Activated CD4-positive, alpha-beta T cell treated with anti-CD3 and anti-CD28 coated beads, Interleukin-2, amount 50 U/mL, for 48 hours (primary cell): ENCODE measurements at places on chromosomes 7 and 10.
A peak's percentile ranks its signal among the peaks of the same experiment; 100 is the strongest.

- no peak for DNase-seq
These were observed 62.8 kb downstream of the PODXL start for GRCh38 chr7:131493581-131493980.

DNA sequence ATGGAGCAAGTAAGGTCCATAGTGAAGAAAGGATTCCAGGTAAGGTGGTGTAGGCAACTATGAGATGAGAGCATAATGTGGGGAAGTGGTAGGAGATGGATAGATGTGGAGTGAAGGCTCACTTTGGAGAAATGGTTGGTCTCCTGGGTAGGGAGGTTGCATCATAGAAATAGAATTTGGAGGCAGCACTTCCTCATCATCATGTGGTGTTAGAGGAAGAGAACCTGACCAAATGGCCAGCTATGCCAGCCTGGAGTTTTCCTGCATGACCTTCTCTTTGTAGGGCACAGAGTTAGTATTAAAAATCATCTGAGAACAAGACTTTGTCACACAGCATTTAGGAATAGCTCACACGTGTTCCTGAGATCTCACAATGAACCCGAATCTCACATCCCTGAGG lies 126.7 kb upstream of the CXCL12 start:
- DNase-seq = no peak

GRCh38 chr10:24553051-24553612 lies 170.6 kb downstream of the ARHGAP21 start:
- no peak for DNase-seq

DNA sequence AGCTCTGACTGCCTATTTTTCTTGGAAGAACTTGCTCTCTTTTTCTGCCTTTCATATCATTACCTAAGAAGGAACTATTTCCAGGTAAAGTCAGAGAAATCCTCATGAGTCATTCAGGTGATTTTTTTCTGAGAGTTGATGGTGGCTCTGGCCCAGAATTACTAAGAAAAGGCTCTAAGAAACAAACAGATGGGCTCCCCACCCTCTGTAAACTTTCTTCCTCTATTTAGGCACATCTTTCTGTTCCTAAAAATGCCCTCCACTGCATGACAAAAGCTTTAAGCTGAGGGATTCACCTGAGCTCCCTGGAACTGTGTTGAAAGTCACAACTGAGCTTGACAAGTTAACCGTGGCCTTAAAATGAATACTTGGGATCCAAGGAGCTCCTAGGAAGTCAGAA lies 1.6 kb downstream of the OLAH start:
- DNase-seq = no peak

- no peak for DNase-seq
These were observed 141.4 kb downstream of the ARHGAP22 start for GRCh38 chr10:48463318-48464003.

DNA sequence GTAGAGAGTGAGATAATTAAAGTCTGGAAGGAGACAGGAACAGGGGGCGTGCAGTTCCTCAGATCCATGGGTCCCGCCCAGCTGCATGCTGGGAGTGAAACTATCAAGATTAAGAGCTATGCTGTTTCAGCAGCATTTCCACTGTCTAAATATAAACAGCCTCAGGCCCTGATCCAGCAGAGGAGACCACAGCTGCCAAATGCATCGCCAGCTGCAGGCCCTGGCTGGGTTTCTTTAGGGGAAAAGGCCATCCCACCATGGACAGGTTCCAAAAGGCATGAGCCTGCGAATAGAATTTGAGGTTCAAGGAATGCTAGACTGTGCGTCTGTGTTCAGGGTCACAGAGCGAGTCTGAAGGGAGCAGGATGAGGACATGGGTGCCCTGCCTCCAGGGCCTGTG lies 411.4 kb downstream of the PAXIP1 start:
- no peak for DNase-seq

DNA sequence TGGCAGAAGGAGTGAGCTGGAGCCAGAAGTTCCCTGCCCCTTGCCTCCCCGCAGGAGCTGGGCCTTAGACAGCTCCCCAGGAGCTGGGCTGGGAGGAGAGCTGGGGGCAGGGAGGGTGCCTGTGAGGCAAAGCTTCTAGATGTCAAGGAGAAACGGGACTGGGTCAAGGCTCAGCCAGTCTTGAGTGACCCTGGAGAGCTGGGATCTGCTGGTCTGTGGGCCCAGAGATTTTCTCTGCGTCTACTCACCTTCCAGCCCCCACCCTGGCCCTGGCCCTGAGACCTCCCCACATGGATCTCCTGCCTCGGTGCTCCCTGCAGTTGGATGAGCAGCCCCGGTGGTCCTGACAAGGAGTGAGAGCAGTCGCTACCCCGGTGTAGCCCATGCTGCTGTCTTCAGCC lies 20.3 kb upstream of the SHH start:
- DNase-seq = no peak

DNA sequence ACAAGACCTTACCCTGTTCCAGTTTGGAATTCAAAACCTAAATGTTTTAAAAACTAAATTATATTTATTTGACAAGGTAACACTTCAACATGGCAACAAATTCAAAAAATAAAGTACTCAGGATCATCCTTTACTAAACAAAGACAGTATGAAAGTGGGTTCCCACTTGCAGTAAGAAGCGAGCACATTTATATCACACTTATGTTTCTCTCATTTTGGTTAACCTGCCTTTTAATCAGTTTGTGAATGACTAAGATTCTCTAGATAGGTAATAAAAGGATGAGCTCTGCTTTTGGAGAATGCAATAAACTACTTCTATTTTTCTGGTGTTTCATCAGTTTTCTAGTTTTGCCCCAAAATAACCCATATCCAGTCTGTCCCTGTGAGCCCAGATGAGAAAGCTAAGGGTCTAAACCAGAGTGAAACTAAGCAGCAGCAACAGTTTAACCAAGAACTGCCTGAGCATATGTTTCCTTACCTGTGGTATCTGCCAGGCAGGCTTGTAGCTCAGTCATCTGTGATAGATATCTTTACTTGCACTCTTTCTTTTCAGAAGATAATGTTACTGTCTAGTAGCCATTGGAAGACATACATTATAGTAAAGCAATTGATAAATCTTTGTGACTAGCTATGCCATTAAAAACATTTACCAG lies 64.1 kb downstream of the ABLIM1 start:
- no peak for DNase-seq

DNA sequence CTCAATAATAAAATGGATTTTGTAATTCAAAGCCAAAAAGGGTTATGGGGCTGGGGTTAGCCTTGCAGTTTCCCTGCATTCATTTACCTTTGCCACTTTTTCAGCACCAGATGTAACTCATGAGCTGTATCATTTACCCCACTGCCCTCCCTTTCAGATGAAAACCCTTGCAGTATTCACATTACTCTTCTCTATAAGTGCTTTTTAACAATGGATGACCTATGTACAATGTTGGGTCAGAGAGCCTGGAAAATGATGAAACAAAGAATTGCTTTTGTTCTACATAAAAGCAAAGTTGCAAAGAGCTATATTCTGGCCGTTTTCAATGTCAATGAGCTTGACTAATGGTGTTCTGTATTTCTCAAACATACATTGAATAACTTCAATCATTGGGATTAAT lies 189.7 kb downstream of the TMEM26 start:
- DNase-seq = no peak

DNA sequence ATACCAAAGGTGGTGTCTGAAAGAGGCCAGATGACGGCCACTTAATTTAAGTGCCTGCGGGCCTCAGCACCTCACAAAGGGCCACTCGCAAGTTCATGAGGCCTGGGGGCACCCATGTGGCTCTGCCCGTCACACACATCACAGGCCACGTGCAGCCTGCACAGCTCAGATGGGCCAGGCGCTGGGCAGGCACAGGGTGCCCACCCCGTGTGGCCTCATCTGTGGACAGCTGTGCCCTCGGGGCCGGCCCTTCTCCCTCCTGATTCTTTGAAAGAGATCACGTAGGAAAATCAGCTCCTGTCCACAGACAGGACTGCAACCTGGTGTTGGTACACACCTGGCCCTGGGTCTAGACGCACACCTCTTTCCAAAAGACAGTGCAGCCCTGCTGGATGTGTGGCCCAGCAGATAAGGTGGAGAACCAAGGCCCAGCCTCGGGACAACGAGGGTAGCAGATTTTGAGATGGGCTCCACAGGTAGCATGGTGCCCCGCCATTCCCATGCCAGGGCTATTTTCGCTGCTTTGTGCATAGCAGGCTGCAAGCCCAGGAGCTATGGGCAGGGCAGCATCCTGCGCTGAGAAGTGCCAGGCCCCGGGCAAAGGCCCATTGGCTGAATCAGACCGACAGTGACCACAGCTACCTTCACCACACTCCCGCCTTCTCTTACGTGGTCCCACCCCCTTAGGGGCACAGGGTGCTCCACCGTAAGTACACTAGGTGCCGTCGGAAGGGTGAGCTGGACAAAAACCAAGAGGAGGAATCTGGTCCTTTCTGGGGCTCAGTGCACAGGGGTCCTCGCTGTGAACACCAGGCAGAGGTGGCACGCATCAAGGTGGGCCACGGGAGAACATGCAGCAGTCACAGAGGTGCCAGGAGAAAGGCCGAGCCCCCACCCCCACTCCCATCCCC lies 124.5 kb downstream of the EBF3 start:
- no peak for DNase-seq

- no peak for DNase-seq
These were observed 968.4 kb downstream of the SORCS3 start for GRCh38 chr10:105609451-105609850.

DNA sequence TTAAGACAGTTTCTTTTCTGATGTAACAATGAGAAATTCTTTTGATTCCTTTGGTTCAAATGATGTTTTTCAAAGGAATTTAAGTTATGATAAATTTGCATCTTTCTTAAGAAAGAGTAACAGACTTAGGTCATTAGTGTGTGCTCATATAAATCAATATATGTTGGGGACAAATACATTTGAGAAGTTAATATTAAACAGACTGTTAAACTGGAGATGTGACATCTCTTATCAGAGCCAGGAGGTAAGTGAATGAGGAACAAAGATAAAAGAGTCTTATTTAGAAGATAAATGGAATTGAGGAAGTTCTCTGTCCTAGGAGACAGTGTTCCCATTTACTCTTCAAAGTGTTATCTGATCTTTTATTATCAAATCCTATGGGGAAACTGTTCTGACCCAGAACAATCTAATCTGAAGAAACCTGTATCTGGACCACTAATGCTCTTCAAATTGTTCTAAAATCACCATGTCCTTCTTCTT lies 104.8 kb upstream of the LAMB4 start:
- no peak for DNase-seq

DNA sequence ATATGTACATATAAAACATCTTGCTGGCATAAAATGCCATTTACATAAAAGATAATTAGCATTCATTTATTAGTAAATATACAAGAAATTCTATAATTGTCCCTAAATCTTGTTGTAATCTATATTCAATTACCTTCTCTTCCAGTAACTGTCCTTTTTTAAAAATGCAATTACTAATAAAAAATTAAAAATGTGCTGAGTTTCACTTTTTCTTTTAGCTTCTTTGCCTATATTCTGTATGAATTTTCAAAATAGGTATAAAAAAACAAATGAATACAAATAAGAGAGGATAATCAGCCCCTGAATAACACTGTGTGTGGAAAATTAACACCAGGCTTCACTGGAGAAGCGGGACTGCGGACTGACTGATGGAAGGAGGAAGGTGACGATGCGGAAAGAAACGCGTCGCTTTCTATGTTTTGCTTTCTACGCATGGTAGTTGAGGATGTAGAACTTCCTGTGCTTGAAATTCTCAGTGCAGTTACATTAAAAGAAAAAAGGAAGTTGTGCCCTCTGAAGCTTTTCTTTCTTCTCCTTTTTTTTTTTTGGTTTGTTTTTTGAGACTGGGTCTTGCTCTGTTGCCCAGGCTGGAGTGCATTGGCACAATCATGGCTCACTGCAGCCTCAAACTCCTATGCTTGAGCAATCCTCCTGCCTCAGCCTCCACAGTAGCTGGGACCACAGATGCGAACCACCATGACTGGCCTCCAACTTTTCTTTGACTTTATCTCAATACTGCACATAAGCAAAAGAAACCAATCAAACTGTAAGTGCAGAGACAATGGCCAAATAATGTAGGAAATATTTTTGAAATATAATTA lies 7.4 kb upstream of the ZMYND11 start:
- peak; percentile 36 for DNase-seq

- no peak for DNase-seq
These were observed 570 bp upstream of the PRTFDC1 start for GRCh38 chr10:24952707-24953645.

DNA sequence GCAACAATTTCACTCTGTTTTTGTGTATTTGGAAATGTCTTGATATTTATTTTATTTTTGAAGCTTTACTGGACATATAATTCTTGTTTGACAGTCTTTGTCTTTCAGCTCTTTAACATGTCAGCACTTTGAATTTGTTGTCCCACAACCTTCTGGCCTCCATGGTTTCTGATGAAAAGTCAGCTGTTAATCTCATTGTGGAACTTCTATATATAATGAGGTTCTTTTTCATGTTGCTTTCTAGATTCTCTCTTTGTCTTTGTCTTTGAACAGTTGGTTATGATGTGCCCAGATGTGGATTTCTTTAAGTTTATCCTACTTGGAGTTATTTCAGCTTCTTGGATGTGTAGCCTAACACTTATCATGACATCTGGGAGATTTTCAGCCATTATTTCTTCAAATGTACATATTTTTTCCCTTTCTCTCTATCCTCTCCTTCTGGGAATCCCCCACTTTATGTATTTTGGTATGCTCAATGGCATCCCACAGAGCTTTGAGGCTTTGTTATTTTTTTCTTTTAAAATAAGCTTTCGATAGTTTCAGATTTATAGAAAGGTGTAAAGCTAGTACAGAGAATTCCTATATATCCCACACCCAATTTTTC lies 9.5 kb upstream of the LMTK2 start:
- DNase-seq = no peak

DNA sequence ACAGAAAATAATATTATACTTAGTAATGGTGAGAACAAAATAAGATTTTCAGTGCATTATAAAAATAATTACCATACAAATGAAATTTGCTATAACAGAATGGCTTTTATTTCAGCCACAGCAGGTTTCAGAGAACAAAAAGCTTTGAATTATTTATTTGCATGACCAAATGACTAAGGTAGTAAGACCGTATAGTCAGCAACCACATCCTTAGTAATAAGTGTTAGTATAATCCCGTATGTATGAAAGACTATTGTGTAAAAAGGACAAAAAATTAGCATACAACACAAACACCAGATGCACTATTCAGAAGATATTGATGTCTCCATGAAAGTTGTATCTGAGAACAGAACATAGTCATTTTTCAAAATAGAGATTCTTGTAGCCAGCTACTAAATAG lies 12.2 kb downstream of the PDZD8 start:
- no peak for DNase-seq

GRCh38 chr10:67793313-67793712 lies 44.7 kb downstream of the DNAJC12 start:
- DNase-seq = no peak
